Activated T-cell treated with anti-CD3 and anti-CD28 coated beads for 4 hours (primary cell): ENCODE measurements at places on chromosomes 3 and 15.

DNA sequence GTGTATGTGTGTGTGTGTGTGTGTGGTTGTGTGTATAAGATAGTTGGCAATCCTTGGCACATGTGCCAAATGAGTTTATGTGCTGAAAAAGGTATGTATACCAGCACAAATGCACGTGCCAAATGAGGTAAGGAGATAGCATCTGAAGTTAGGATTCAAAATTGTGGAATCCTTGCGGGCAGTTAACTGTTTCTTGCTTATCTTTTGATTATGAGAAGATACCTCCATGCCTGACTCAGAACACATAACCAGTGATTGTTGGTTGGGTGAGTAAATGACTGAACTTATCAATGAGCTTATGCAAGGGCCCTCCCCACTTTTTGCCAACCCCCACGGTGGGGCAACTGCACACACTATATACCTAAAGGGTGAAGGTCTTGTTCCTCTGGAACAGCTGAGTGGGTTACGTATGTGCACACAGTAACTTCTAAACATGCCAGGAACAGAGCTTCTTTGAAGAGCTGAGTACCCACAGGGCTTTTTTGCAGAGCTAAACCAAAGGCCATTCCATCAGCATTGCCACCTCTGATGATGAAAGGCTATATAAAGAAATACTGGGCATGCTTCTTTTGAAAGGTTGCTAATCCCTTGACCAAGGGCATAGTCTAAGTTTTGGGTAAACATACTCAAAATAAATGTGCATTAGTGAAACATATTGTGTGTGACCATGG is 60.1 kb downstream of the MEIS2 start:
- DNase-seq, result no peak

DNA sequence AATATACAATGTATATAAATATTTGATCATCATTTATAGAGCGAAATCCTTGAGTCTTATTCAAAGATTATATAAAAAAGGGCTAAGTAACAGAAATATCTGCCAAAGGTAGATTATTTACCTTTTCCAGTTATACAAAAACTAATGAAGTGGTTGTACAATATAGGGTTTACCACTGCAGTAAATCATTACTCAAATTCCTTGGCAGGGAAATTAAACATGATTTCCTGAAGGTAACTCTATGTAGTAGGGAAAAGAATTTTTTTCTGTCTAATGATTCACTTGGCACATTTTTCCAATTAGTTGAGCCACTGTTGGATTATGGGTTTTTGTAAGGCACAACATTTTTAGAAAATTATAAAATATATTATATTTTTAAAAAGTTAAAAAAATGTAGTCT is 129.6 kb downstream of the NR2F2 start:
- DNase-seq, result no peak

DNA sequence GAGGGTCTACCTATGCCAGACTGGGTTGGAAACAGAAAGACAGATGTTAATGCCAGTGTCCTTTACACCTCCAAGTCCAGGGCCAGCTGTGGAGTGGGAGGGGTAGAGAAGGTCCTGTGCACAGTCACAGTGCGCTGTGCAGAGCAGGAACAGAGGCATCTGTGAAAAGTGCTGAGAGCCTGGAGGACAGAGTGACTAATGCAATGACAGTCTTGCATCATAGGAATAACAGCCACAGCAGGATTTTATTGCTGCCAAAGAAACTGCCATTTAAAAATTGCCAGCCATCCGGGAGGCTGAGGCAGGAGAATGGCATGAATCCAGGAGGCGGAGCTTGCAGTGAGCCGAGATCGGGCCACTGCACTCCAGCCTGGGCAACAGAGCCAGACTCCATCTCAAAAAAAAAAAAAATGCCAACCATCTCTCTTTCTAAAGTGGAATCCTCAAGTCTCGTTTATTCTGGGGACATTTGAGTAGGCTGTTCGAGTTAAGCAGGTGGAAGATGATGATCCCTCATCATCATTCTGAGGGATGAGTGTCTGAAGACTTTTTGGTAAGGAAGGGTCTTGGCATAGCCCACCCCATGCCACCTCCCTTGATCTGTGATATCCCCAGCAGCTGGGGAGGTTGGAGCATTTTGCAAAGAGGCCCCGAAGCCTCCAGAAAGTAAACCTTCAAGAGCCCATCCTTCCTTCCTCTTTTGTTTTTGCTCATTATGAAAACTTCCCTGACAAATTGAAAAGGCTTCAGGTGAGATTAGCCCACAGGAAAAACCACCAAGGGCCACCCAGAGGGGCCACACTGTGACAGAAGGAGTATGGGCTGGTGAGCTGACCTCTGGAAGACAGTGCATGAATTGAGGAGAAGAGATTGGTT is 7.7 kb downstream of the CCR2 start:
- no peak for DNase-seq

GRCh38 chr15:70426096-70426821 is 328.5 kb upstream of the TLE3 start:
- no peak for DNase-seq

- no peak for DNase-seq
These were observed 51.1 kb downstream of the LRRFIP2 start for GRCh38 chr3:37123292-37123691.

GRCh38 chr3:162073422-162073975 is 576.9 kb downstream of the OTOL1 start:
- DNase-seq, result no peak

DNA sequence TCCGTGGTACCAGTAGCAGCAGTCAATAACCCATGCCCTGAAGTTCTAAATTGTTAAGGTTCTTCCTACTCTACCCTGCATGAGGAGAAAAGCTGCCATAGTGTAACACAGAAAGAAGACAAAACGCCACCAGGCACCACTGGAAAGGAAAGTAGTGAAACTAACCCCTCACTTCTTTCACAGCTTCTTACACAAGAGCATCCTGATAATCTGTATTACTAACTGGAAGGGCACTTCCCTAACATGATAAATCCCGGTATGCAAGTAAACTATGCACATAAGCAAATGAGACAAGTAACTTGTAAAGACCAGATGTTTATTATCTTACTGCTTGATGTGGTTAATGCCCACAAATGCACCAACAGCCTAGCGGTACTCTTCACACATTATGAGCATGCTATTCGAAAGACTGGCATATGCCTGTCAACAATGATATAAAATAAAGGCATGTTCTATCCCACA is 141.3 kb downstream of the ADAM10 start:
- DNase-seq, result no peak

GRCh38 chr15:66638377-66638776 is 63.7 kb upstream of the SMAD6 start:
- no peak for DNase-seq

DNA sequence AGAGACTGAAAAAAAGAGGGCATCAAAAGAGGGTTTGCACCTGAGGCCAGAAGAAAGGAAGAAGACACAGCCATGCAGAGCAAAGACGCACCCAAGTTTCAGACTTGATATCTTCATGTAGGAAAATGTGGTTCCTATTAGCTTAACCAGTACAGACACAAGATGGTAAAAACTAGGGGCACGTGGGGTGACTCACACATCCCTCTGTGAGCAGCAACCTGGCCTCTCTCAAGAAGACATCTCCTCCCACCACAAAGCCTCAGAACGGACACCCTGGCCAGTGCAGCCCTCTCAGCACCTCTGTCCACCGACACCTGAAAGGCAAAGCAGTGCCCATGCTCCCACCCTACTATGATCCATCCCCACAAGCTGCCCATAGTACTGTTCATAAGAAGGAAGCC is 33.3 kb downstream of the GLB1 start:
- DNase-seq, result peak; percentile 51

DNA sequence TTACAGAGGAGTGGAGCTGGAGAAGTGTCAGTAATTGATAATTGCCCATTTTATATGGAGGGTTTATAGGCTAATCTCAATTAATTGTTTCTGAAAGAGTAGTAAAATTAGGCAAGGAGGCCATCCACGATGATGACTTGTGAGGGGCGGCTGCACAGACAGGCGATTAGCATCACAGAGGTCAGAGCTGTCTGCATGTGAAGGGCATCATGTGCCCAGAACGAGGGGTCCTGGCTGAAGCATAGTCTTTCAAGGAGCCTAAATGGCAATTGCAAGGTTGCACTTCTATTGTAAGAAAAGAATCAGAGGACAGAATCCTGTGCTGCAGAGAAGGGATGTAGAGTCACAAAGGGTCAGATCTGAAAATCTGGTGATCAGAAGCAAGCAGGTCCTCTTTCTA is 196.6 kb downstream of the EBLN2 start:
- DNase-seq, result no peak

- DNase-seq, result no peak
These were observed 24.3 kb downstream of the PDZRN3 start for GRCh38 chr3:73600293-73600938.

GRCh38 chr3:64863226-64864212 is 175.7 kb upstream of the ADAMTS9 start:
- no peak for DNase-seq

DNA sequence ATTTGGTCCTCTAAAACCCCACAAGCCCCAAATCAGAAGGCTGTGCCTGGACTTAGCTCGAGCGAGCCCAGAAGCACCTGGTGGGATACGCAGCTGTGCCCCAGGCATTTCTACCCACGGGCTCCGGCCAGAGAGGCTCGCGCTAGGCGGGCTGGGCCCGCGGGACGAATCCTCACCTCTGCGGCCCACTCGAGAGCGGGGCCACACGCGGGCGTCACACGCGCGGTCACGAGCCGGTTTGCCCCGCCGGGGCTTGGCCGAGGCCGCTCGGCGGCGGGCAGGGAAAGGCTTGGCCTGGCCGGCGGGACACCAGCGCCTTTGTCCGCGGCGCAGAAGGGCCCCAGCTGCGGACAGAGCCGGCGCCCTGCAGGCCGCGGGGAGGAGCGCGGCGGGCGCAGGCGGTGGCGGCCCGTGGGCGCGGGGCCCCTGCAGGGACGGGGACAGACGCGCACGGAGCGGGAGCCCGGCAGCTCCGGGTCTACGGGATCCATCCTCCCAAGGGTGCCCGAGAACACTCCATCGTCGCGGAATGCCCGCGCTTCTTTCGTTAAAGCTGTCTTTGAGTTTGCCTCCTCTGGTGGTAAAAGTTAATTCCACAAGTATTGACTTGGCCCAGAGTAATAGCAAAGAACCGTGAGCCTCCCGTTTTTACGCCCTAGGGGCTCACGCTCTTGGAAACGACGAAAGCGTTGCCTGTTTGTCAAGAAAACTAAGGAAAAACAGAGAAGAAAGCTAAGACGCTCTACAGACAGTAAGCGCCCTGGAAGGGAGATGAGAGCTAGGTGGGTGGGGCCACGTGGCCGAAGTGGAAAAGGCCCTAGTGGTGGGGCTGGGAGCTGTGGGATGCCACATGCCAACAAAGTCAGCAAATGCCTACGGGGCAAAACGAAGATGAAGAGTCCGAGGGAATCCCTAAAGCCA is 26.4 kb downstream of the TYRO3 start:
- DNase-seq, result peak; percentile 23

GRCh38 chr3:29338377-29338776 is 57.5 kb downstream of the RBMS3 start:
- no peak for DNase-seq

DNA sequence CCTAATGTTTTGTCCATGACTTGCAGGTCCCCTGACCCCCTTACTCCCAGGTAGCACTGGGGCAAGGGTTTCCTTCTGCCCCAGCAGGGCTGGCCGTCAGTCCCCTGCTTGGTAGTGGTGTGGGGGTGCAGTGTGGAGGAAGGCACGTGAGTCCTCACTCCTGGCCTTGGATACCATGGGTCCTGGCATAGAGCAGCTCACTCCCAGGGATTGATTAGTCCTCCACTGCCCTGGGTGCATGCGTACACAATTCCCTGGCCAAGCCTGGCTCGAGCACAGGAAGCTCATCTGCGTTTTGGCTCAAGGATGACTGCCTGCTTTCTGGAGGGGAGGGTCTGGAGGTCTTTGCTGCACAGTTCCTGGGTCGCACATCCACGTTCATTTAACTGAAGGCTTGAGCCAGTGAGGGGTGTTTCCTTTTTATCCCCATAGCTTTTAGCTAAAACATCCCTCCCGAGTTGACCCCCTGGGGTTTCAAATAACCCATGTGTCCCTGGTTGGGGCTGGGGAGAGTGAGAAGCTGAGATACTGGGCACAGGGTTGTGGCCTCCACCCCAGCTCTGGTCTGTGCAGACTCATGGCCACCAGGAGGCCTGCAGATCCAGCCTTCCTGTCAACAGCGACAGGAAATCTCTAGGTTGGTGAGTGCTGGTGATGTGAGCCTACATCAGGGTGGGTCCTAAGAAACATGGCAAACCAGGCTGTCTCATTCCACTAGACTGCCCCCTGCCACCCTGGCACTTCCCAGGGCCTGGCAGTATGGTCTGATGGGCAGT is 11.5 kb downstream of the HEMK1 start:
- no peak for DNase-seq

- no peak for DNase-seq
These were observed 31.6 kb downstream of the BTD start for GRCh38 chr3:15633159-15633558.

- no peak for DNase-seq
These were observed 66.5 kb downstream of the ARMC8 start for GRCh38 chr3:138253609-138254008.

DNA sequence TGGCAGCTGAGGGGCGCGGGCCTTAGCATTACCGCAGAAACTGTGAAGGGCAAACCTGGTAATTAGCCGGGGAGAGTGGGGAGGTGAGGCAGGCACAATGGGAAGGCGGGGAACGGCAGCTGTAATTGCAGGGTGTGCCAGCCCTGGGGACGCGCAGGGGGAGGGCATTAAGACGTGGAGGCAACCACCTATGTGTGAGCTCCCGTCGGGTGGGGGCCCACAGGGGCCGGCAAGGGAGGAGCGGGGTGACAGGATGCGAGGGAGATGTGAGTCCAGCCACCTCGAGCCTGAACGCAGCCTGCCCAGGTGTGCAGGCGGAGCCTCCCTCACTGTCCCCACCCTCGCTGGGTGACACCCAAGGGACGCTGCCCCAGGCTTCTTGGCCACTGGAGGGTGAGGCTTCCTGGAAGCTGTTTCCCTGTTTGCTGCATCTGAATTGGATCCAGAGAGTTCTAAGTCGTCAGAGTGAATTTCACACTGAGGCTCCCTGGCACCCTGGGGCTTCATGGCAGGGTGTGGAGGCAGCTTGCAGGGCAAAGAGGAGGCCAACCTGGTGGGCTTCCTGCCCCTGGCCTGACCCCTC is 130.6 kb upstream of the MEF2A start:
- DNase-seq, result no peak

DNA sequence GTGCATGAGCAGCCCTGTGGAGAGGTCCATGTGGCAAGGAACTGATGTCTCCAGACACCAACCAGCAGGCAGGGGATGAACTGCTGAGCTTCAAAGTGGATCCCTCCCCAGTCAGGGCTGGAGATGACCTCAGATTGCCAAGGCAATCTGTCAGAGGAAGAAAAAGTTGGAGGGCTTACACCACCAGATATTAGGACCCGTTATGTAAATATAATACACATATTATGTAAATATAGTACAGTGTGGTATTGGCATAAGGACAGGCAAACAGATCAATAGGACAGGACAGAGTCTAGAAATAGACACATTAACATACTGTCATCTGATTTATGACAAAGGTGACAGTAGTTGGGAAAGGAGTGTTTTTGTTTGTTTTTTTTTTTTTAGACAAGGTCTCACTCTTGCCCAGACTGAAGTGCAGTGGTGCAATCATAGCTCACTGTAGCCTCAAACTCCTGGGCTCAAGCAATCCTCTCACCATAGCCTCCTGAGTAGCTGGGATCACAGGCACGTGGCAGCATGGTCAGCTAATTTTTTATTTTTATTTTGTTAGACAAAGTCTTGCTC is 18.0 kb upstream of the RAB7A start:
- DNase-seq, result no peak
